ENCODE measurements at places on chromosomes 11 and 22. TPM values are rescaled to one million over a fixed set of nuclear protein-coding genes. Genes with fewer than 3 reads are reported as not detected.
A peak's percentile ranks its signal among the peaks of the same experiment; 100 is the strongest.

TRIM44 gene
- total RNA-seq, result 49.6 TPM

PGA5 gene
- not detected for total RNA-seq

ROM1 gene
- 3.5 TPM for total RNA-seq

DNA sequence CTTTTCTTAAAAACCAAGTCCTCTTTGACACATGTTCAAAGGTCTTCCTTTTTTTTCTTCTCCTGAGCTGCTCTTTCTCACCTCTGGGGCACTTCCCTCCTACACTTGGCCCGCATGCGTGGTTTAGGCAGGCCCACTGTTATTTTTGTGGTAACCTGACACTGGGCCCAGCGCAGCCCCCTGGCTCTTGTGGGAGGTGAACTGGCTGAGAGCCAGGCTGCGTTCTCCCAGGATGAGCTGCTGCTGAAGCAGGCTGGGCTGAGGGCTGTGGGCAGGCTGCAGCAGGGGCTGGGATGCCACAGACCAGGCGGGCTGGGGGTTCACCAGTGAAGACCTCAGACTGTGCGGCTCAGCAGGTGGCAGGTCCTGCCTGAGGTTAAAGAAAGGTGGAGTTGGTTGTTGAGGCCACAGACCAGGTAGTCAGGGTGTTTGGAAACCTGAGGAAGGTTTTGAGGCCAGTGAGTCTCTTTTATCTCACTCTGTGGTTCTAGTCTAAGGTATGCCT lies 72.4 kb downstream of the TEAD1 start:
- no peak for DNase-seq

DNA sequence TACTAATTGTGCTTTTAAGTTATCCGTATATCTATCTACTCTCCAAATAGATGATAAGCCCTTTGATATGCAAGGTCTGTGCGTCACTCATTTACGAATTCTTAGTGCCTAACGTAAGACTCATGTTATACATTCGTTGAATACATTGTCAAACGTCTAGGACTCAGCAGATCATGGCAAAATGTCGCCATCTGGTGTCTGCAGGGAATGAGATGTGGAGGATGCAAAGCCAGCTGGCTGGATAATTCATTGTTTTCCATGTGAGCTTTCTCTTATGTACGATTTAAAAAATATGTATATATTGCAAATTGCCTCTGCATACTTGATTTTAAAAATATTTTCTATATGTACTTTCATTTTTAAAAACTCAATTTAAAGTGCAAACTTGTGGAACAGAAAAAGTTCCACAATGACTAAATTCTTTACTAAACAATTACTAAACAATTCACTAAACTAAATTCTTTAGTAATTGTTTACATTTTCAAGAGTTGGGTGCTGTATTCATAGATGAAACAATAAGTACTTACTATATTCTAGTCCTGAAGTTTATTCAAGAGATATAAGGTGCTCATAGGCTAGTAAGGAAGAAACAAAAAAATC lies 33.8 kb downstream of the ZNF202 start:
- peak; percentile 34 for DNase-seq

BCO2 gene
- total RNA-seq, result 1.7 TPM

GRCh38 chr11:127943152-127943551 lies 644.2 kb downstream of the ETS1 start:
- no peak for DNase-seq

GRCh38 chr11:36139767-36140166 lies 149.5 kb downstream of the COMMD9 start:
- DNase-seq, result no peak

H19 gene
- total RNA-seq, result not detected

GRCh38 chr11:90446207-90446606 lies 223.4 kb upstream of the CHORDC1 start:
- no peak for DNase-seq

DNA sequence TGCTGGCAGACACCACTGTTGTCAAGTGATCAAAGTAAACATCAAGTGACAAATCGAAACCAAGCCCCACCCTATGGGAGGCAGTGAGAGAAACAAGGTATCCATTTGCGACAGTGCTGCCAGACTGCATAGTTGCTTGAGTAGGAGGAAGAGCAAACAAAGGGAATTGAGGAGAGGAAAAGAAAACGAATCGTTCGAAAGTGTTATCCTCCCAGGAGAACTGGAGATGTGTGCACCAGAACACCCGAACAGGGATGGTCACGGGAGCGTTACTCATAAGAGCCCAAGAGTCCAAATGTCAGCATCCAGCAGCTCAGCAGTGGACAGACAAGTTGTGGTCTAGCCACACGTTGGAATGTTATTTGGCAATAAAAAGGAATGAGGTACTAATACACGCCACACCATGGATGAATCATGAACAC lies 58.4 kb upstream of the NUP50 start:
- DNase-seq, result no peak

DNA sequence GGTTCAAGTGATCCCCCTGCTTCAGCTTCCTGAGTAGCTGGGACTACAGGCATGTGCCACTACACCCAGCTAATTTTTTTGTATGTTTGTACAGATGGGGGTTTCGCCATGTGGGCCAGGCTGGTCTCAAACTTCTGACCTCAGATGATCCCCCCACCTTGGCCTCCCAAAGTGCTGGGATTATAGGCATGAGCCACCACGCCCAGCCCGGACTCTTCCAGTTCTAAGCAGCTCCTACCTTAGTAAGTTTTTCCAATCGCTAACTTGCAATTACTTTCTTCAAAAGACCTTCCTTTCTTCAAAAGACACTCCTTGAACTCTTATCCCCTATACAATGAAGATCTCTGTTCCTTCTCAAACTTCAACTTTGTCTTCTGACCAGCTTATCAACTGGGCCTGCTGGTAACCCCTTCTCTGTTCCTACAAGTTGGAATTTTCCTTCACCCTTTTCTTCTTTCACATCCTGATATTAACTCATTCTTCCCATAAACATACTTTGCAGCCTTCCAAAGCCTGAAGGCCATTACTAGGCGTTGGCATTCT lies 25.8 kb downstream of the RBFOX2 start:
- DNase-seq, result no peak

GRCh38 chr11:126163074-126163700 lies 48.3 kb downstream of the RPUSD4 start:
- DNase-seq, result no peak

DNA sequence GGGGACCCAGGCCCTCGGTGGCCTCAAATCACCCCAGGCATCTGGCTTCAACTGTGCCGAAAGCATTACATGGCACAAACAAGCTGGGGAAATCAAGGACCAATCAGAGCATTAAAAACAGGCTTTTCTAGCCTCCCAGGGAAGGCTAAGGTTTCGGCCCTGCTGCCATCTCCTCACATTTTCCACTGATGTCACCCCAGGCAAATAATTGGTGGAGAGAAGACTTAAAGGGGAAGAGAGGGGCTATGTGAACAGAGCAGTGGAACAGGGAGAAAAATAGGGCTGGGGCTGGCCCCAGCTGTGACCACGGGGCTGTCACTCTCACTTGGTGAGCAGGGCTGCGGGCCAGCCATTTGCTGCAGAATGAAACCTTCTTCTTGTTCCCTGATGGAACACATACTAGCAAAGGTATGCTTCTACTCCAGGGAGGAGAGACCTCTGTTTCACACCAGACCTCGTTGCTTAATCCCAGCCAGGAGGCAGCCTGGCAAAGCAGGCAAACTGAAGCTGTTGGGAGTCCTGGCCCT lies 581.3 kb downstream of the SOX6 start:
- no peak for DNase-seq
